Heart left ventricle (tissue), 16 donors: ENCODE measurements at places on chromosomes 7 and 10.

GRCh38 chr10:121927318-121927840, 452 bp downstream of the ATE1 start:
- H3K27ac ChIP-seq: peak overlapping the region; percentile 92
- H3K36me3 ChIP-seq: peaks cover 16% of the 10 kb centered on the region
- peak; percentile 59 for DNase-seq
- no peaks in the 10 kb centered on the region for H3K27me3 ChIP-seq

DNA sequence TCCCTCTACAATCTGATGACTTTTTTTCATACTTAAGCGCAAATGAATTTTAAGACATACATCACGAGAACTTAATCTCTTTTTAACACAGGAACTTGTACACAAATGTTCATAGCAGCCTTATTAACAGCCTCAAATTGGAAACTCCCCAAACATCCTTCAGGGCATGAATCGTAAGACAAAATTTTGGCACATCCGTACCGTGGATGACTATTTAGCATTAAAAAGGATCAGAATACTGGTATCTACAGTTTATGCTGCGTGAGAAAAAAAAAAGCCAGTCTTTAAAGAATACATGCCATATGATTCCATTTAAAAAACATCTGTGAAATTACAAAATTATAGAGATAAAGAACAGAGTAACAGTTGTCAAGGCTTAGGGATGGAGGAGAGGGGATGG, 46.8 kb downstream of the PDE1C start:
- H3K27me3 ChIP-seq: no peaks in the 10 kb centered on the region
- no peak for DNase-seq
- peaks cover 40% of the 10 kb centered on the region for H3K4me1 ChIP-seq

DNA sequence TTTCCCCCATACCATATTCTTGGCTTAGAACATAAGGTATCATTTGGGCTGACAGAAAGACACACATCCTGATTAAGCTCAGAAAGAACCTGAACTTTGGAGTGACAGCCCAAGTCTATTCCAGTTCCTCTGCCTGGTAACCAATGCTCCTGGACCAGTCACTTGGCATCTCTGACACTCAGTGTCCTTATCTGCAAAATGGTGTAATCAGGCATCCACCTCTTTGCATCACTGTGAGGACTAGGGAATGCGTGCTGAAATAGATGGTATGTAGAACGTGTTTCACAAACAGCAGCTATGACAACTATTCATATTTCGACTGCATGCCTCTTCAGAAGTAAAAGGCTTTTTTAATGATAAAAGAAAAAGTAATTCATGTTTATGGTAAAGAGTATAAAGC, 26.2 kb upstream of the PIK3AP1 start:
- no peak overlapping the region for H3K27ac ChIP-seq
- no peaks in the 10 kb centered on the region for H3K36me3 ChIP-seq
- DNase-seq: no peak
- H3K4me1 ChIP-seq: no peaks in the 10 kb centered on the region
- H3K27me3 ChIP-seq: no peaks in the 10 kb centered on the region

- peak overlapping the region; percentile 86 for H3K27ac ChIP-seq
- H3K36me3 ChIP-seq: no peaks in the 10 kb centered on the region
- peaks cover 3% of the 10 kb centered on the region for H3K4me1 ChIP-seq
- DNase-seq: peak; percentile 27
- H3K27me3 ChIP-seq: peaks cover 18% of the 10 kb centered on the region
- peak overlapping the region; percentile 66 for H3K4me3 ChIP-seq
Measured at GRCh38 chr7:20330928-20331909, 519 bp downstream of the ITGB8 start.

DNA sequence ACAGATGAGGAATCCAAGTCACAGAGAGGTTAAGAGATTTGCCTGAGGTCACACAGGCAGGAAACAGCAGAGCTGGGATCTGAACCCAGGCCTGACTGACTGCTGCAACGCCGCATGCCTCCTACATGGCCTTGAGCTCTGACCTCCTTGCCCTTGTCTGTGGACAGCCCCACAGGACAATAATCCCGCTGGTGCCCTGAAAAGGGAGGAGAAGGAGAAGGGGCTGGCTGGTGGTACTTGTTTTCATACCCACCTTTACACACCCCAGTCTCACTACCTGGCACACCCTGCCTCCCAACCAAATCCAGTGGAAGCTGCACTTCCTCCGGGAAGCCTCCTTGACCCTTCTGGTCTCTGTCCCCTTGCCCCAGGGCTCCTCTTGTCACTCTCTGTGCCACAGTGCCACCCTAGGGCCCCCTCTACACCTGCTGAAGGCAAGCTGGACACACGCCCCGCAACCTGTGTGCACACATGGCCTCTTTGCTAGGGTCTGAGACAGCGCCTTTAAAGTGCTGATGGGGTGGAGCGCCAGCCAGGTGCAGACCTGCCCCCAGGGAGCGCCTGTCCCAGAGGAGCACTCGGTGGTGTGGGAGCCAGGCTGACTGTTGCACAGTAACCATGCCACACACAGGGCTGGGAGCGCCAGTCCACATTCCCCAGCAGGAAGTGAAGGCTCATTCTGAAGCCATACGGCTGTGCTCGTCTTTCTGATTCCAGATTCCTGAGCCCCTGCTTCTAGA, 38.6 kb downstream of the ZCCHC24 start:
- DNase-seq: peak; percentile 31
- H3K4me3 ChIP-seq: no peak overlapping the region
- peaks cover 81% of the 10 kb centered on the region for H3K4me1 ChIP-seq
- no peaks in the 10 kb centered on the region for H3K27me3 ChIP-seq

DNA sequence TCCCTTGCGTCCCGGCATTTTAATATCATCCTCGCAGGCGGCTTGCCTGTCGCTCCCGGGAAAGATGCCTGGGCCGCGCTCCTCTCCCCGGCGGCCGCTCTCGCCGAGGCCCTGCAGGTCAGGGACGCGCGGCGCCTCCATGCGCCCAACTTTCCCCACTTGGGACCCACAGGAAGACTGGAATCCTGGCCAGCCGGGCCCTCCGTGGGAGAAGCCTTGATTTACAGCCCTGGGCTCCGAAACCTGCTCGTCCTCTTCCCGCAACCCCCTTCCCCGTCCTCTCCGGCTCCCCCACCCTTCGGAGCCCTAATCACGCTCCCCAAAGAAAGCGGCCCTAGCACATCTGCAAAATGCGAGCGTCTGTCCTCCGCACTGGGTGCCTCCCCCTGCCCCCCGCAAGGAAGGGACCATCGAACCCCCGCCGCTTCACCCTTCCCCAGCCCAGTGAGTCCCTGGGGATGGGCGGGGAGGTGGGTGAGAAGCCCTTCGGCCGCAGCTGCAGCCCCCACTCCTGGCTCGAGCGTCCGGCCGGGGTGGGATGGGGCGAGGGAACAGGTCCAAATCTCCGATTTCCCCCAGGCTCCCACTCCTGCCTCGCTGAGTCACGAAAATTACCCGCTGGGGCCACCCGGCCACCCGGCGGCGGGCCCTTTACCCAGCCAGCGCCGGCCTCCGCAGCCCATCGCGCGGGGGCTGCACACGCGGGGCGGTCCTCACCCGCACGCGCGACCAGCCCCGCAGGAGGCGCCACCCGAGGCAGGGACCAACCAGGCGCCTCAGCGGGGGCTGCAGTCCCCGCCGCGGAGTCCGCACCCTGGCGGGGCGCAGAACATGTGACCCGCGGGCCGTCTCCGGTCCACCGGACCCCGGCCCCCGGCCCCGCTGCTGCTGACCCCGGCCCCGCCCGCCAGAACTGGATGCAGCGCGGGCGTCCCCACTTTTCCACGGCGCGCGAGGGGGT, 695 bp downstream of the HSPA12A start:
- H3K27ac ChIP-seq: peak overlapping the region; percentile 92
- peaks cover 7% of the 10 kb centered on the region for H3K4me1 ChIP-seq
- no peak for DNase-seq

DNA sequence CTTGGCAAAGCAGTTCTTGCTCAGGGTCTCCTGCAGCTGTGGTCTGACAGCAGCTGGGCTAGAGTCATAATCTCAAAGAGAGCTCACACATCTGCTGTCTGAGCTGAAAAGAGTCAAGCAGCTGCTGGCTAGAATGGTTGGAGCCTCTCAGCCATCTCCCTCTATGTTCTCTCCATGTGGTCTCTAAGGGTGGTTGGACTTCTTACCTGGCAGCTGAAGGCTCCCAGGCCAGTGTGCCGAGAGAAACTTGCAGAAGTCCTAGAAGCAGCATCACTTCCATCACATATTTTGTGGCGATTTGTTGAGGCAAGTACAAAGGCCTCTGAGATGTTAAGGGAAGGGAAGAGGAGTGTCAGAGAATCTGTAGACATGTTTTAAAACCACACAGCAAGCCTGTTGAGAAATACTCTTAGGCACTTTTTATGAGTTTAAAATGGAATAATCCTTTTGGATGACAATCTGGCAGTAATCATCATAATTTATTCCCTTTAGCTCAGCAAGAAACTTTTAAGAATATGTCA, 93.2 kb downstream of the REEP3 start:
- peak; percentile 38 for DNase-seq
- H3K4me3 ChIP-seq: no peak overlapping the region
- no peaks in the 10 kb centered on the region for H3K27me3 ChIP-seq
- peaks cover 60% of the 10 kb centered on the region for H3K36me3 ChIP-seq
- peak overlapping the region; percentile 23 for H3K27ac ChIP-seq
- no peaks in the 10 kb centered on the region for H3K4me1 ChIP-seq

DNA sequence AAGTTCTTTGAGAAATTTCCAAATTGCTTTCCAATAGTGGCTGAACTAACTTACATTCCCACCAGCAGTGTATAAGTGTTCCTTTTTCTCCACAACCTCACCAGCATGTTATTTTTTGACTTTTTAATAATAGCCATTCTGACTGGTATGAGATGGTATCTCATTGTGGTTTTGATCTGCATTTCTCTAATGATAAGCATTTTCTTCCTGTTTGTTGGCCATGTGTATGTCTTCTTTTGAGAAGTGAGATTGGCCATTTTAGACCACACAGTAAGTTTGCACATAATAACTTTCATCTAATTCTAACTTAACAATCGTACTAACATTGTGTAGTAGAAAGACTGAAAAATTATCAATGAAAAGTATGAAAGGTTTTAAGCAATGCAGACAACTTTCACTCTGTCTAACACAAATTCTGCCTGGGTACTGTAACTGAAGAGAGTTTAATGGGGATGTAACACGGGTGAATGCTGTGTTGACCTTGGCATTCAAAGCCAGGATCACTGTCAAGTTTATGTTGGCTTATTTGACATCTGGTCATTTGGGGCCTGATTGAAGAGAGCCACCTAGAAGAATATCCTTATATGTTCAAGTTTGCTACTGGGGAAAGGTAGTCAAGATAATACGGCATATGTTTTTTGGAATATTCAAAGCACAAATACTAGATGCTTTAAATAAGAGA, 50.4 kb downstream of the FAM171A1 start:
- no peaks in the 10 kb centered on the region for H3K27me3 ChIP-seq
- DNase-seq: no peak
- no peak overlapping the region for H3K4me3 ChIP-seq

- no peaks in the 10 kb centered on the region for H3K4me1 ChIP-seq
- no peak overlapping the region for H3K4me3 ChIP-seq
- DNase-seq: no peak
- no peak overlapping the region for H3K27ac ChIP-seq
- H3K36me3 ChIP-seq: no peaks in the 10 kb centered on the region
Measured at GRCh38 chr7:33654676-33655075, 250.7 kb upstream of the BMPER start.

DNA sequence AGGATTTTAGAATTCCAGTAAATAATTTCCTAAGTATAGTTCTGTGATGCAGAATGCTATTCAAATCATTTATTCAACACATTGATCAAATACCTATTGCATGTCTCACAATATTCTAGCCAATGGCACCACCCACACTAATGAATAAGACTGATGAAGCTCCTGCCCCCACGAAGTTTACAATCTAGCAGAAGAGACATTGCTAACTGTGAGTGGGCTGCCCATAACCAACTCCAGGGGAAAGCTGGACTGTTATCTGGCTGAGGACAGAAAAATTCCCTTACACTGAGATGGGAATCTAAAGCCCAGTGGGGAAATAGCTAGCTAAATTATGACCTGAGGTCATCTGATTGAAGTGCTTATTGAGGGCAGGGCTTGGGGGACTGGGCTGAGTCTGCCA, 128.8 kb upstream of the LYZL2 start:
- H3K27ac ChIP-seq: no peak overlapping the region
- no peak for DNase-seq
- H3K27me3 ChIP-seq: no peaks in the 10 kb centered on the region
- no peaks in the 10 kb centered on the region for H3K4me1 ChIP-seq

GRCh38 chr10:114573330-114574045, 84.6 kb downstream of the ABLIM1 start:
- no peaks in the 10 kb centered on the region for H3K27me3 ChIP-seq
- peaks cover 24% of the 10 kb centered on the region for H3K4me1 ChIP-seq
- no peak overlapping the region for H3K4me3 ChIP-seq
- no peak for DNase-seq
- H3K36me3 ChIP-seq: peaks cover 2% of the 10 kb centered on the region
- peak overlapping the region; percentile 55 for H3K27ac ChIP-seq

GRCh38 chr10:71532878-71533277, 136.2 kb downstream of the CDH23 start:
- no peak for DNase-seq
- H3K4me1 ChIP-seq: no peaks in the 10 kb centered on the region
- H3K27me3 ChIP-seq: no peaks in the 10 kb centered on the region
- no peak overlapping the region for H3K27ac ChIP-seq
- H3K4me3 ChIP-seq: no peak overlapping the region
- H3K36me3 ChIP-seq: no peaks in the 10 kb centered on the region

DNA sequence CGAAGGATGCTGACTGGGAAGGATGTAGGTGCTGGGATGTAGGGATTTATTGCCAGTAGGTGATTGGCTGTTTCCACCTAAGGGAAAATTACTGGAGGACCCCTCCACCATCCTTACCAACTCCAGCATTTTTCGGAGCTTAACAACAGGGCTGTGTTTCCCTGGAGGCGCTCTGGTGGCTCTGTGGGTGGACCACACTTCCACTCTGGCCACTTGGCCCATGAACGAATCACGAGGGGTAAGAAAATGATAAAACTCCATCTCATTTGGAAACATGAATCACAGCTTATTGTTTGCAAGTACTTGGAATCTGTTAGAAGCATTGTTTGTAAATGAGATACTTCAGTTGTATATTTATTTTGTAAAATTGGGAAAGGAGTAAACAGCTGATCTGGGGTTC, 3.0 kb downstream of the DOCK1 start:
- no peak for DNase-seq
- H3K27ac ChIP-seq: peak overlapping the region; percentile 80
- H3K4me3 ChIP-seq: no peak overlapping the region
- peaks cover 6% of the 10 kb centered on the region for H3K36me3 ChIP-seq
- H3K4me1 ChIP-seq: no peaks in the 10 kb centered on the region
- no peaks in the 10 kb centered on the region for H3K27me3 ChIP-seq

DNA sequence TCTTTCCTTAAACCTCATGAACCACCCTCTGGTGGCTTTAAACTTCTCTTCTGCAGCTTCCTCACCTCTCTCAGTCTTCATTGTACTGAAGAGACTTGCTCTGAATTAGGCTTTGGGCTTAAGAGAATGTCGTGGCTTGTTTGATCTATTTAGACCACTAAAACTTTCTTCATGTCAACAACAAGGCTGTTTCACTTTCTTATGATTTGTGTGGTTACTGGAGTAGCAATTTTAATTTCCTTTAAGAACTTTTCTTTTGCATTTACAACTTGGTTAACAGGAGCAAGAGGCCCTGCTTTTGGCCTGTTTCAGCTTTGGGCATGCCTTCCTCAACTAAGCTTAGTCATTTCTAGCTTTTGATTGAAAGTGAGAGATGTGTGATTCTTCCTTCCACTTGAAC, 38.1 kb upstream of the CDHR3 start:
- no peak overlapping the region for H3K4me3 ChIP-seq
- H3K4me1 ChIP-seq: no peaks in the 10 kb centered on the region
- H3K27me3 ChIP-seq: no peaks in the 10 kb centered on the region
- no peak overlapping the region for H3K27ac ChIP-seq
- H3K36me3 ChIP-seq: no peaks in the 10 kb centered on the region

GRCh38 chr7:88218429-88218745, 1.5 kb downstream of the SRI start:
- peaks cover 43% of the 10 kb centered on the region for H3K36me3 ChIP-seq
- H3K27ac ChIP-seq: peak overlapping the region; percentile 85
- H3K27me3 ChIP-seq: no peaks in the 10 kb centered on the region
- peaks cover 16% of the 10 kb centered on the region for H3K4me1 ChIP-seq
- H3K4me3 ChIP-seq: peak overlapping the region; percentile 97
